ENCODE measurements at places on chromosomes 2 and 18.

- peak; percentile 98 for DNase-seq
Measured at GRCh38 chr2:241702155-241703031, 554 bp downstream of the ING5 start.

DNA sequence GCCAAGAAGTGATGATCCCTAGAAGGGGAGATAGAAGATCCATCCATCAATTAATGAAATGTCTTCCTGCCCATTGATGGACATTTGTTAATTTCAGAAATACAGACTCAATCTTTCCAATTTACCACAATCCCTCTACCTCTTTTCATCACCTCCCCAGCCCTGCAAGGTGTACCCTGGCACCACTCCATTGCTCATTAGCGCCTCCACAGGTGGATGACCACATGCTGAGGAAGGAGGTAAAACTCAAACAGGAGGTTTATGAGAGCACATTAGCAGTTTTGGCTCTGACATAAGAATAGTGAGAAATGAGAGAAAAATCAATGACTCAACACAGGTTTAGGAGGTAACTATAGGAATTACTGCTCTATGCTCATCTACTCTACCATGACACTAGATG lies 208.0 kb downstream of the C1D start:
- DNase-seq: no peak

GRCh38 chr2:54310311-54310710 lies 54.3 kb upstream of the TSPYL6 start:
- no peak for DNase-seq

GRCh38 chr18:69402533-69402989 lies 1.9 kb downstream of the DOK6 start:
- no peak for DNase-seq

DNA sequence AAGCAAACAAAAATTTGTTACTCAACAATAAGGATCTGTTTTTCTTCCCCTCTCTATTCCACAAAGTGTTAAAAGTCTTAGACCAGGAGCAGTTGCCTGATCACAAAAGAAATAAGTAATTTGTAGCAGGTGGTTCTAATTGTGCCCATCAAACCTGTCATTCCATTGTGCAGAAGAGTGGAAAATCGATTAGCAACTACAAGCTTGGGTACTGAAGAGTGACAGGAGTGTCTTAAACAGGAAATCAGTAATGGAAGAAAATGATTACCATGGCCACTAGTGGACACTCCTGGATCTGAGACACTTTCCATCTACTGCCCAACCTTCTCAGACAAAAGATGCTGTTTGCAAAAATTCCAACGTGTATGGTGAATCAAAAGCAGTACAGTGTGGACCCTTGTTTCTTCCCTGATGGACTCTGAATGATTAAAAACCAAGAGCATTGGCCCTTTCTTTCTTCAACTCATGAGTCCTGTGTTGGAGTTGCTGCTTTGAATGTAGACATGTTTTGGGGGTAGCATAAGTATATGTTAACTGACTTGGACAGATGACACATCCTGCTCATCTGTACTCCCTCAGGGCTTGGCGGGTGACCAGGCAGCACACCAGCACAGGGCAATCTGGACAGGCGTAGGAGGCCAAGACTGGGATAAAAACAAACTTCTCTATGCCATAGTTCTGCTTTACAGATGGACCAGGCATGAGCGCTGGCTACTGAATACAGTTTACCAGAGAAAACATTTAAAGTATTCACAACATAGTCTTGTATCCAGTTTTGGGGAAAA lies 51.9 kb downstream of the PLA2R1 start:
- no peak for DNase-seq

GRCh38 chr2:189086710-189087109 lies 92.9 kb downstream of the COL5A2 start:
- DNase-seq: peak; percentile 61

GRCh38 chr2:196977507-196977906 lies 51.0 kb upstream of the PGAP1 start:
- DNase-seq: no peak

GRCh38 chr18:72672364-72673184 lies 128.4 kb upstream of the CBLN2 start:
- peak; percentile 71 for DNase-seq

- no peak for DNase-seq
Measured at GRCh38 chr2:101187131-101187530, 35.9 kb upstream of the TBC1D8 start.

- DNase-seq: no peak
Measured at GRCh38 chr2:157377861-157378260, 52.2 kb upstream of the ERMN start.

- DNase-seq: no peak
Measured at GRCh38 chr18:54672846-54673475, 81.9 kb downstream of the DYNAP start.

DNA sequence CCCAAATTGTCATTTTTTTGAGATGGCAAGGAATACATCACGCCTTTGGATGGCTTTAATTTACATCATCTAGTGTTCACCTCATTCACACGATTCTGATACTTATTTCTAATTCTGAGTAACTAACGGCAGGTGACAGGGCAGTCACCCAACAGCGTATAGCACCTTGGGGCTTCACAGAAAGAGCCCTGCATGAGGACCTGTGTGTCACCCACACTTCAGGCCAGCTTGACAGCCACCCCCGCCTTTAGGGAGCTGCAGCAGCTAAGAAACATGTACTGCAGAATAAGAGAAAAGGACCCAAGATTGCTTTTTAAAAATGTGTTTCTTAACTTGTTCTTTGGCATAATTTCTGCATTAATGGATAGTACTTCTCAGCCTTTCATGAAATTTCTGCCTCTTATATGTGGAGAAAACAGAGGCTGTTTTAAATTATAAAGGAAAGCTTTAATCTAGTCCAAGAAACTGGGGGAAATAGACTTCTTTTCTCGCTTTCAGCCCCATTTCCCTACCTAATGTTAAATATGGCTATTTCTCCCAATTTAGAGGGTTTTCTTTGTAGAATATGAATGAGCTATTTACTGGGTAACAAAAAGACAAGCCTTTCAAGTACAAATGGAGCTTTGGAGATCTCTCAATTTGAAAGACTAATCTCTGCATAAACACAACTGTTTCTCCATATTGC lies 245.1 kb downstream of the LDLRAD4 start:
- DNase-seq: no peak

GRCh38 chr2:222319586-222320435 lies 21.0 kb upstream of the PAX3 start:
- DNase-seq: peak; percentile 86

DNA sequence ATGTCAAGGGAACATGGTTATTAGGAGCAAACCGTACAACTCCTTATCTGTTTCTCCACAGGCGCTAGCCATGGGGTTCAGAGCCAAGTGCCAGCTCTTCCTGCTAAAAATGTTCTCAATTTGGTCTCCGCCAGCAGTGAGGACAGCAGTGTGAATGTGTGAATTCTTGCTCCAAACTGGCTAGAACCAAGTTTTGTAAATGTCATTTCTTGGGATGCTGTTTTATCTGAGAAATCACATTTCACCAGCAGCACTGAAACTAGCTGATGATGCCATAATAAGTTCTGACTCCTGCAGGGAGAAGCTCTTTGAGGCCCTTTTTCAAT lies 140.6 kb upstream of the LGALSL start:
- DNase-seq: no peak

GRCh38 chr2:9113262-9113661 lies 93.3 kb upstream of the ASAP2 start:
- no peak for DNase-seq

DNA sequence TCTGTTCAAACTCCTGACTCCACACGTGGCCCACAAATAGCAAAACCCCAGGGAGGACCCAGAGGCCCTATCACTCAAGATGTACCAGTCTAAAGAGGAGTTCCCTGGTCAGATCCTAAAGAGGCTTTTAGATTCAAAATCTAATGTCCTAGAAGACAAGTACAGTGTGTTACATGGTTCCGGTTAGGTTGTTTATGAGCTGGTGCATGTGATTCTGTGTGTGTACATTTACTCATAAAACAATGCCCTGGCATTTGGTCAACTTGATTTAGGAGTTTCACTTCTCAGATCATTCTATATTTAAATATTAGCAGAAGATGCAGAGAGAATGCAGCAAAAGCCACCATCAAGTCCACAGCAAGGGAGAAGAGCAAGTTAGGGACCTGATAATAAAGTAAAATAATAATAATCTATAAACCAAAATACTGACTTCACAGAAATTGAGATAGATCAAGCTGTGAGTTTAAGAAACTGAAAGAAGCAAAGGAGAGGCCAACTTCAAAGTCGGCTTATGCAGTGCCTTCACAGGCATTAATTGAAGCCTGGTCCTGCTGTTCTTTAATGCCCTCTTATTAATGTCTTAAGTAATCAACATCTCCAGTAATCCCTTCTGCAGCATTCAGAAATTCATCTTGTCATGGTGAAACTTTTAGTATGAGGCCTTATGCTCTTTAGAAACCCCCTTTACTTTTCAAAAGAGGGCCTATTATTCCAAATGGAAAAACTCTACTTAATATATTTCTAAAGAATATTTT lies 4.2 kb upstream of the AP1S3 start:
- no peak for DNase-seq

DNA sequence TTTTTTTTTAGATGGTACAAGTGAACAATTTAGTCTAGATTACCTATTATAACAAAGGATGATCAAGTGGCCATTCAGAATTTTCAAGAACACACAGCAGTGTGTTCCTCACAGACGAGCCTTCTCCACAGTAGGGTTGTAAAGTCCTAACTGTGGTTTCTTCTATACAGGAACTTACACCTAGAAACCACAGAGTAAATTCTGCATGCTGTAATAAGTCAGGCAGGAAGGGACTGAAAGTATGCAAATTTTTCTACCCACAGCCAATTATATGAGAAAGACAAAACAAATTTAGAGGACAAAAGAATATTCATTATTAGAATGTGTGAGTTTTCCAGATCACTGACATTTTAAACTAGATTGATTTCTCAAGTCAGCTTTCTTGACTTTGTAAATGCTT lies 99.5 kb downstream of the RBMS1 start:
- no peak for DNase-seq

DNA sequence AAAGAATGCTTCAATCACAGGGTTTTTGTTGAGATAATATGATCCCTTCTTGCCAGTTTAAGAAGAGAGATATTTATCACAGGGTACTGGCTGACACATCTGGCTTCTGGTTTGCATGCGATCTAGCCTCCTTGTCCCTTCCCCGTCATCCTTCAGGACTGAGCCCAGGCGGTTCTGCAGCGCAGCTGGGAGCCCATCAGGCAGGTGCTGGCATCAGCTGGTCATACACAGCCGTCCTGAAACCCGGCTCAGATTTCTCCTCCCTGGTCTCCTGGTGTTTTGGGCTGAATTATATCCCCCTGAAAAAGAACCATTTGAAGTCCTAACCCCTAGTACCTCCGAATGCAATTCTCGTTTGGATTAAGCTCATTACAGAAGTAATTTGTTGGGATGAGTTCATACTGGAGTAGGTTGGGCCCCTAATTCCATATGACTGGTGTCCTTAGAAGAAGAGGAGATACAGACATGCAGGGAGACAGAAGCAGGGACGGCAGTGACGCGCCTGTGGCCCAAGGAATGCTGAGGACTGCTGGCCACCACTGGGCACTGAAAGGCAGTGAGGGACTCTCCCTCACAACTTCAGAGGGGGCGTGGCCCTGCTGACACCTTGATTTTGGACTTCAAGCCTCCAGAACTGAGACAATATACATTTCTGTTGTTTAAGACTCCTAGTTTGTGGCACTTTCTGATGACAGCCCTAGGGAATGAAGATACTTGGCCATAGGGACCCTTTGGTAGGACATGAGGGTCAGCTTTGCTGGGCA lies 83.9 kb upstream of the ODC1 start:
- peak; percentile 29 for DNase-seq

DNA sequence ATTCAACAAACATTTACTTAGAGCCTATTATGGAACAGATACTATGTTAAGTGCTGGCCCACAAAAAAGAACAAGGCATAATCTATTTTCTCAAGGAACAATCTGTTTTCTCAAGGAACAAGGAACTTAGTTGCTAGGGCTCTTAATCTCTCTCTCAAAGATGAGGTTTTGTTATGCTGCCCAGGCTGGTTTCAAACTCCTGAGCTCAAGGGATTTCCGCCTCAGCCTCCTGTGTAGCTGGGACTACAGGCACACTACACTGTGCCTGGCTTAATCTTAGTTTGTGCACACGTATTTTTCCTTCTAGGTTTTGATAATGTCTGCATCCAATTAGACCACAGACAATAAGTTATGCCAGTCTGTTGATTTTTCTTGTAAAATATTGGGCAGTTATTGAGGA lies 89.5 kb downstream of the PTH2R start:
- no peak for DNase-seq

DNA sequence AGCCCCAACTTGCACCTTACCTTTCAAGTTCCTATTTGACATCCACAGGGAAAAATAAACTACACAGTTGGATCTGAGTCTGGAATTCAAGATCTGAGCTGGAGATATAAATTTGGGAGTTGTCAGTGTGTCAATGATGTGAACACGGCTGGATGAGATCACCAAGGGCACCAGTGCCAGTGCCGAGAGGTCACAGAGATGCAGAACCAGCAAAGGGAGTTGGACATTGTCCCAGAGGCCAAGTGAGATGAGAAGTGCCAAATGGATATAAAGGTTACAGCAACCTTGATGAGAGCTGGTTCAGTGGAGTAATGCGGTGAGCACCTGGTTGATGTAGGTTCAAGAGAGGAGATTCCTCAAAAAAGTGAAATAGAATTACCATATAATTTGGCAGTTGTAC lies 24.8 kb downstream of the LRRFIP1 start:
- no peak for DNase-seq

DNA sequence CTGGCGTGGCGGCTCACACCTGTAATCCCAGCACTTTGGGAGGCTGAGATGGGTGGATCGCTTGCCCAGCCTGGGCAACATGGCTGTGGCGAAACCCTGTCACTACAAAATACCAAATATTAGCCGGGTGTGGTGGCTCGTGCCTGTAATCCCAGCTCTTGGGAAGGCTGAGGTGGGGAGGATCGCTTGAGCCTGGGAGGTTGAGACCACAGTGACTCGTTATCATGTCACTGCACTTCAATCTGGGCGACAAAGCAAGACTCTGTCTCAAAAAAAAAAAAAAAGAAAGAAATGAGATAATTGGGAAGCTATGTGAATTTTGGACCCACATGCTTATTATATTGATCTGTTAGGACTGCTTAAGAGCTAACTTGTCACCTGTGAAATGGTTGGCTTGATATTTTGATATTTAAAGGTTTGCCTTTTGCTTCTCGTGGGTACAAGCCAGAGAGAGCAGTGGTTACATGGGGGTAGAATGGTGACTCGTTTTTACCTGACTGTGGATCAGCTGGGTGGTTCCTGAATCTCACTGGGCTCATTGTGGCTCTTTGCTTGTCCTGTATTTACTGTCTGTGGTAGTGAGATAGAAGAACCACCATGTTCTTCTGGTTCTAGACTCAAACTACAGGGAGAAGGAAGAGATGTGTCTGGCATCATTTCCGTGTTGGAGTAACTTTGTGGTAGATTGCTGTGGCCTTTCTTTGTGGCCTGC lies 28.9 kb downstream of the ZNF532 start:
- DNase-seq: no peak

GRCh38 chr2:99297994-99298393 lies 3.0 kb downstream of the LYG1 start:
- no peak for DNase-seq

GRCh38 chr2:148876202-148876594 lies 1.2 kb downstream of the KIF5C start:
- peak; percentile 78 for DNase-seq
